A549 treated with Hydrocortisone at 1 μM for 4 hours (cell line): ENCODE measurements at places on chromosomes 6 and 20. TPM values are rescaled to one million over a fixed set of nuclear protein-coding genes. Genes with fewer than 3 reads are reported as not detected.

PPIL4 gene
- 11.6 to 20.6 TPM (median 13.4 TPM) in 5 replicates for total RNA-seq

RRAGD gene
- 3.5 to 4.8 TPM (median 4.6 TPM) in 5 replicates for total RNA-seq

ABRACL gene
- 46.2 to 54.8 TPM (median 46.9 TPM) in 5 replicates for total RNA-seq

MYL9 gene
- total RNA-seq = 14.8 to 28.3 TPM (median 18.9 TPM) in 5 replicates

TREML1 gene
- total RNA-seq = not detected in 5 replicates

RIPPLY2 gene
- 0.32 to 0.58 TPM (median 0.39 TPM) in 5 replicates for total RNA-seq

SNAI1 gene
- 8.0 to 13.1 TPM (median 11.1 TPM) in 5 replicates for total RNA-seq

ADISSP gene
- 102 to 158 TPM (median 151 TPM) in 5 replicates for total RNA-seq

SAMD3 gene
- total RNA-seq = not detected in 5 replicates

PFDN6 gene
- 95.0 to 118 TPM (median 104 TPM) in 5 replicates for total RNA-seq

SDCBP2 gene
- 1.3 to 2.4 TPM (median 2.1 TPM) in 5 replicates for total RNA-seq

COX7A2 gene
- total RNA-seq = 274 to 310 TPM (median 287 TPM) in 5 replicates

FILIP1 gene
- total RNA-seq = 0.20 to 0.35 TPM (median 0.29 TPM) in 5 replicates

TULP4 gene
- 3.9 to 11.3 TPM (median 6.3 TPM) in 5 replicates for total RNA-seq

PRICKLE4 gene
- total RNA-seq = 0.70 to 1.2 TPM (median 0.92 TPM) in 5 replicates

LY6G5C gene
- total RNA-seq = 0.75 to 2.1 TPM (median 1.5 TPM) in 5 replicates

TINAG gene
- not detected in 5 replicates for total RNA-seq

THBS2 gene
- total RNA-seq = 0.03 to 0.22 TPM (median 0.04 TPM) in 4 of 5 replicates, not detected in the other

COL19A1 gene
- not detected in 5 replicates for total RNA-seq

ATRN gene
- total RNA-seq = 18.9 to 27.9 TPM (median 25.3 TPM) in 5 replicates

HSPA1L gene
- total RNA-seq = 1.2 to 2.0 TPM (median 1.6 TPM) in 5 replicates

GCM1 gene
- 0.03 to 0.07 TPM (median 0.06 TPM) in 4 of 5 replicates, not detected in the other for total RNA-seq

CNR1 gene
- 1.3 to 1.9 TPM (median 1.7 TPM) in 5 replicates for total RNA-seq

PM20D2 gene
- 9.3 to 16.4 TPM (median 13.8 TPM) in 5 replicates for total RNA-seq

ZDHHC14 gene
- 2.6 to 4.1 TPM (median 3.1 TPM) in 5 replicates for total RNA-seq

LPIN3 gene
- 10.9 to 14.4 TPM (median 13.7 TPM) in 5 replicates for total RNA-seq

BPI gene
- not detected in 5 replicates for total RNA-seq

AGPAT4 gene
- total RNA-seq = 3.5 to 5.6 TPM (median 5.2 TPM) in 5 replicates

SGK2 gene
- total RNA-seq = 7.1 to 8.1 TPM (median 7.2 TPM) in 5 replicates

DNAH8 gene
- not detected in 5 replicates for total RNA-seq
